ENCODE measurements at places on chromosomes 6 and 20.
A peak's percentile ranks its signal among the peaks of the same experiment; 100 is the strongest.

- H3K27me3 ChIP-seq, result no peaks in the 10 kb centered on the region
- H3K27ac ChIP-seq, result peak overlapping the region; percentile 79
- H3K36me3 ChIP-seq, result peaks cover 17% of the 10 kb centered on the region
- H3K4me1 ChIP-seq, result peaks cover 17% of the 10 kb centered on the region
- no peak for DNase-seq
- H3K4me3 ChIP-seq, result peak overlapping the region; percentile 90
These were observed 851 bp downstream of the MAVS start for GRCh38 chr20:3847429-3847940.

DNA sequence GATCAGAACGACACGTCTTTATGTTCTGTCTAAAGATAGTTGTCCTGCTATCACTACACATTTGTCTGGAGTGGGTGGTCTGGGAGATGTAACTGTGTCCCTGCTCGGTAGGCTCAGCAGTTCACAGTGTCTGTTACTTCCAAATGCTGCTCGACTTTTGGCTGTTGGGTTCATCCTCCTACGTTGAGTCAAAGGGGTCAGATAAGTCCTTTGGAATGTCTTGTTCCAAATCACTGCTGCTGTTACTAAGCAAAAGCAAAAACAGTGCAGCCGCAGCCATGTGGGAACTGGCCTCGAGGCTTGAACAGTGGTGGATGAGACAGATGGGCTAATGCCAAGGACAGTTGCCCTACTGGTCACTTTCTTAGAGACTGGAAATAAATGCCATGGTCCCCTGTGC lies 272.2 kb upstream of the MAP3K7 start:
- H3K27me3 ChIP-seq, result peaks cover 7% of the 10 kb centered on the region
- DNase-seq, result no peak
- H3K4me1 ChIP-seq, result peaks cover 4% of the 10 kb centered on the region

- no peaks in the 10 kb centered on the region for H3K36me3 ChIP-seq
- no peak for DNase-seq
- no peak overlapping the region for H3K4me3 ChIP-seq
- no peak overlapping the region for H3K27ac ChIP-seq
These were observed 6.1 kb downstream of the FOXF2 start for GRCh38 chr6:1395506-1395905.

- H3K4me3 ChIP-seq, result no peak overlapping the region
- H3K27me3 ChIP-seq, result no peaks in the 10 kb centered on the region
- no peaks in the 10 kb centered on the region for H3K36me3 ChIP-seq
- DNase-seq, result no peak
- H3K27ac ChIP-seq, result no peak overlapping the region
These were observed 89.4 kb downstream of the CEP162 start for GRCh38 chr6:84137989-84138575.

DNA sequence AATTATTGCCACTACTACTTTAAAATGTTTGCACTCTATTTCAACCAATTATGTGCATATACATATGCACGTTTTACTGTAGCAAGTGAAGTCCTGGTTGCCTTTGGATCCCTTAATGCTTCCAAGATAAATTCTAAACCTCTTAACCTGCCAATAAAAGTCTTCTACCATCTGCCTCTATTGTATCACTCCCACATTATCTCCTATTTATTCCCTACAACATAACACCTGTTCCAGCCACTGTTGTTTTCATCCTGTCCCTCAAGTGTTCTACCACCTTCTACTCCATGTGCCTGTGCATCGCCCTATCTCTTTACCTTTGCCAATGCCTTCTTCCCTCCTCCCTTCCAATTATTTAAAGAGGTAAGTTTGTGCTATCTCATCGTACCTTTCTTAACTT lies 499.0 kb upstream of the RNF217 start:
- no peaks in the 10 kb centered on the region for H3K4me1 ChIP-seq
- no peak overlapping the region for H3K4me3 ChIP-seq
- H3K27ac ChIP-seq, result no peak overlapping the region
- no peak for DNase-seq
- no peaks in the 10 kb centered on the region for H3K27me3 ChIP-seq
- no peaks in the 10 kb centered on the region for H3K36me3 ChIP-seq

DNA sequence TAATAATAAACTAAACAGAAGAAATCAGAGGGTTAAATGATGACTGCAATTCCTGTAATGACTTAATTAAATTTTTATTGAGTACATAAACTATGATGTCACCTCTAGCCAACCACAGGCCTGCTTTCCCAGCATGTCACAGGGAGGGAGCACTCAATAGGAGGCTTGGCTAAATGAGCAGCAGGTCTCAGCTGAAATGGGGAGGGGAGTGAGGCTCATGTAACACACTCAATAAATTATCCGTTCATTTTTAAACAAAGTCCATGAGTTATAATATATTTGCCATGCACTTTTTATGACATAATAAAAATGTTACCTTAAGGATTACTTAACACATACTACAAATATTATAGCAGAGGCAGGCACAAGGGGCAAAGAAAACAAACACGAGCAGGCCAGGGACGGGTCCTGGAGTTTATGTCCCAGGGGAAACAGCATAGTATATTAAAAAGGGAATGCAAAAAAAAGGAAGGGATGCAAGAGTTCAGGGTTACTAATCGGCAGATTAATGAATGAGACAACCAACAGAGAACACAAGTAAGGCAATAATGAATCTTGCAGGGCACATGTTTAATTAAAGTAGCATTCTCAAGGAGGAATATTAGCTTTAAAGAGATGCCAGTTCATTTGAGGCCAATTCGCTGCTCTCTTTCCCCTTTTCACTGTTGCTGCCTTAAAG lies 27.1 kb upstream of the FAM83C start:
- no peaks in the 10 kb centered on the region for H3K27me3 ChIP-seq
- no peak for DNase-seq
- H3K27ac ChIP-seq, result no peak overlapping the region
- H3K4me1 ChIP-seq, result peaks cover 31% of the 10 kb centered on the region
- H3K4me3 ChIP-seq, result no peak overlapping the region

DNA sequence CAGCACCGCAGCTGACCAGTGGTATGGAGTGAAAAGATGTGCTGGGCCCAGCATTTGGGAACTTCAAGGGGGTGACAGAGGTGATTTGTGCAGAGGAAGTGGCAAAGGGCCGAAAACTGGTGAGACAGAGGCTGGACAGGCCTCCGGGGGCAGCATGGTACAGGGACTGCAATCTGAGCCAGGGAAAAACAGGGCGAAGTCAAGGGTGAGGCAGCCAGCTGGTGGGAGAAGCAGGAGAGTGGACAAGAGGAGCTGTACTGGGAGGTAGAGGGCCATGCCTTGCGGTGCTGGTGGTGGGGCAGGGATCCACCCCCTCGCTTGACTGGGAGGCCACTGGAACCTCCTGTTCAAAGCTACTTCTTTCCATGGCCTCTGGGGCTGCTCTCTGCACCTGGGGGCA lies 7.3 kb upstream of the GFRA4 start:
- peaks cover 13% of the 10 kb centered on the region for H3K4me1 ChIP-seq
- peaks cover 43% of the 10 kb centered on the region for H3K27me3 ChIP-seq
- no peak overlapping the region for H3K27ac ChIP-seq

DNA sequence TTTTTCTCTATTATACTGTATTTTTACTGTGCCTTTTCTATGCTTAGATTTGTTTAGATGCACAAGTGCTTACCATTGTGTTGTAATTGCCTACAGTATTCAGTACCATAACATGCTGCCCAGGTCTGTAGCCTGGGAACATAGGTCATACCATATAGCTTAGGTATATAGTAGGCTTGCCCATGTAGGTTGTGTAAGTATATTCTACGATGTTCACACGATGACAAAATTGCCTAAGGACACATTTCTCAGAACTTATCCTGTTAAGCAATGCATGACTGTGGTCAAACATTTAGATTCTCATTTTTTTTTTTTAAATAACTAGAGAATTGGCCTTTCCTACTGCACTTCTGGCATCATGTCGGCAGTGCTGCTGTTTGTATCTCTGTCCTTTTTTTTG lies 253.7 kb upstream of the SUPT3H start:
- H3K36me3 ChIP-seq, result peaks cover 25% of the 10 kb centered on the region
- H3K4me1 ChIP-seq, result peaks cover 49% of the 10 kb centered on the region
- H3K27me3 ChIP-seq, result no peaks in the 10 kb centered on the region
- DNase-seq, result no peak
- no peak overlapping the region for H3K27ac ChIP-seq
- no peak overlapping the region for H3K4me3 ChIP-seq

GRCh38 chr6:155187106-155187505 lies 76.7 kb upstream of the CLDN20 start:
- peak overlapping the region; percentile 77 for H3K27ac ChIP-seq
- H3K4me3 ChIP-seq, result peak overlapping the region; percentile 30
- no peaks in the 10 kb centered on the region for H3K27me3 ChIP-seq
- peaks cover 61% of the 10 kb centered on the region for H3K36me3 ChIP-seq

DNA sequence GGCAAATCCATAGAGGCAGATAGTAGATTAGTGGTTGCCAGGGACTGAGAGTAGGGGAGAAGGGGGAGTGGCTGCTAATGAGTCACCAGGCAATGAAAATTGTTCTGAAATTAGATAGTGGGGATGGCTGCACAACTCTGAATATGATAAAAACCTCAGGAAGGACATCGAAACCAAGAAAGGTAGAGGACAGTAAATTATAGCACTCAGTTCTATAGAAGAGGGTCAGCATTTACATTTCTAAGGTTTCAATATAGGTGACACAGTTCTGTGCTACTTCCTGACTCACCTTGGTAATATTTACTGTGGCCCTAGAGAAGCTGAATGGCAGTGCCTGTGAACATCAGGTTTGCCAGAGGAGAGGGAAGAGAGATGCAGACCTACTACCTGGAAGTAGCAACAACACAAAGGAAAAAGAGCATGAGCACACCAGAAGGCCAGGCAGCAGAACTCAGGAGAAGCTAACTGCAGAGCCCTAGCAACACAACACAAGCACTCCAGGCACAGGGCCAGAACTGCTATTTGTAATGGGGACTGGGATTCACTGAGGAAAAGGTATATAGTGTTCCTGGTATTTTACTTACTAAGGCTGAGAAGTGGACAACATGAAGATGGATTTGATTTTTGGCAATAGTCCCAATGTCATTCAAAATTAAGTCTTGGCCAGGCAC lies 75.9 kb downstream of the PLCG1 start:
- no peak overlapping the region for H3K27ac ChIP-seq
- peaks cover 6% of the 10 kb centered on the region for H3K27me3 ChIP-seq
- H3K4me3 ChIP-seq, result no peak overlapping the region
- no peaks in the 10 kb centered on the region for H3K4me1 ChIP-seq
- DNase-seq, result no peak
- H3K36me3 ChIP-seq, result no peaks in the 10 kb centered on the region

- H3K4me1 ChIP-seq, result no peaks in the 10 kb centered on the region
- H3K36me3 ChIP-seq, result no peaks in the 10 kb centered on the region
- H3K27ac ChIP-seq, result no peak overlapping the region
- no peak for DNase-seq
- no peak overlapping the region for H3K4me3 ChIP-seq
These were observed 116.5 kb downstream of the TCP11 start for GRCh38 chr6:35024551-35025054.

DNA sequence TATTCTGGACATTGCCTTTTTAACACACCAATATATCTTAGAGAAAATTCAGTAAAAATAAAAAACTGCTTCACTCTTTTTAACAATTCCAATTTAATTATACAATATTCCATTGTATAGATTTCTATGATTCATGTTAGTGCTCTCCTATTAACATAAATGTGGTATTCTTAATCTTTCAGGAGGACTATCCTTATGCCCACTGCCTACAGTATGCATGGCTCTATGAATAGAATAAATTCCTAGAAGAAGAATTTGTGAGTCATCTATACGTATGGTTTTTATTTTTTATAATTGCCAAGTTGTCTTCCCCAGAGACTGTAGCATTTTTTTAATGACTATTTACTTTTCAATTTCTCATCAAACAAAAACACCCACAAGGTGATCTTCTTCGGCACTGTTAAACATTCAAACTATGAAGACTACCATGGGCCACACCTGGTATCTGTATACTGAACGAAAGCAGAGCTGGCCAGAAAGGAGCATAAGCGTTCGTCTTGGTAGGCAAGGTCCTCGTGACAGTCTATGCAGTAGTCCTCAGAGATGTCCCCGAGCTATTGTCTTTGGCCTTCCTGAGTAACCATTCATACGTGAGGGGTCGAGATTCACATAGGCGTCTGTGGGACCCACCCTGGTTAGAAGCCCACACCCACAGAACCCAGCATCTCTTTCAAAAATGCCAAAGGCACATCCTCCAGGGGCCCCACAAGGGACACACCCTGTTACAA lies 74.6 kb downstream of the KIF16B start:
- H3K4me1 ChIP-seq, result peaks cover 4% of the 10 kb centered on the region
- H3K27me3 ChIP-seq, result no peaks in the 10 kb centered on the region
- no peak overlapping the region for H3K4me3 ChIP-seq
- H3K36me3 ChIP-seq, result no peaks in the 10 kb centered on the region
- no peak overlapping the region for H3K27ac ChIP-seq

GRCh38 chr6:79094938-79095337 lies 16.9 kb upstream of the PHIP start:
- no peaks in the 10 kb centered on the region for H3K4me1 ChIP-seq
- no peak overlapping the region for H3K4me3 ChIP-seq

- no peaks in the 10 kb centered on the region for H3K4me1 ChIP-seq
- no peak for DNase-seq
- H3K27ac ChIP-seq, result no peak overlapping the region
- H3K27me3 ChIP-seq, result no peaks in the 10 kb centered on the region
- H3K4me3 ChIP-seq, result no peak overlapping the region
- no peaks in the 10 kb centered on the region for H3K36me3 ChIP-seq
These were observed 579.2 kb downstream of the EPM2A start for GRCh38 chr6:145155873-145156782.

DNA sequence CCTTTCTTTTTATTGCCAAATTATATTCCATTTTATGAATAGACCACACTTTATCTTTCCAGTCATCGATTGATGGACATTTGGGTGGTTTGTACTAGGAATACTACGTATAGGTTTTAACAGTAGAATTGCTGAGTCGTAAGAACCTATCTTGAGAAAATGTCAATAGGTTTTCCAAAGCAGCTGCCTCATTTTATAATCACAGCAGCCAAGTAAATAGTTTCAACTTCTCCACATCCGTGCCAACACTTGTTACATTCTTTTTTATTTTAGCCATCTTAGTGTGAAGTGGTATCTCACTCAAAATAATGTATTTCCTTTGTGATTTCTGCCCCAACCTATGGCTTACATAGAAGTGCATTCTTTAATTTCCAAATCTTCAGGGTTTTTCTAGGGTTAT lies 479.2 kb downstream of the CDH26 start:
- no peak for DNase-seq
- no peak overlapping the region for H3K27ac ChIP-seq
- H3K36me3 ChIP-seq, result no peaks in the 10 kb centered on the region
- H3K4me3 ChIP-seq, result no peak overlapping the region

- DNase-seq, result no peak
- H3K36me3 ChIP-seq, result no peaks in the 10 kb centered on the region
- no peak overlapping the region for H3K27ac ChIP-seq
These were observed 62.6 kb downstream of the OGFRL1 start for GRCh38 chr6:71351190-71351589.

GRCh38 chr20:36644032-36644705 lies 1.8 kb downstream of the SLA2 start:
- H3K4me1 ChIP-seq, result peaks cover 50% of the 10 kb centered on the region
- peak overlapping the region; percentile 99 for H3K27ac ChIP-seq
- H3K27me3 ChIP-seq, result no peaks in the 10 kb centered on the region
- peaks cover 59% of the 10 kb centered on the region for H3K36me3 ChIP-seq

Data from activated T-helper 2 cell treated with anti-CD3 and anti-CD28 coated beads, Interferon-gamma antibody, Interleukin-2, Interleukin-4, amounts not matched to agents 10 μg/mL and 5 μg/mL and 100 μg/mL, durations not matched to agents 14 hours and 24 hours and 36 hours (primary cell).